Spinal cord (tissue), 10 donors: ENCODE measurements at places on chromosomes 11 and 22. TPM values are rescaled to one million over a fixed set of nuclear protein-coding genes. Genes with fewer than 3 reads are reported as not detected.

Gene C1QTNF5
- 63.1 TPM for total RNA-seq

Gene F2
- not detected for total RNA-seq

Gene PRG3
- 0.55 TPM for total RNA-seq

Gene AMBRA1
- 21.3 TPM for total RNA-seq

Gene NAV2
- total RNA-seq: 23.4 TPM

Gene TEX12
- total RNA-seq: 0.99 TPM

Gene C11orf97
- total RNA-seq: 0.69 TPM

Gene STK33
- 31.1 TPM for total RNA-seq

Gene SCGB2A2
- total RNA-seq: not detected

Gene CACNA1I
- total RNA-seq: 4.5 TPM

Gene MFRP
- 3.9 TPM for total RNA-seq

Gene KRTAP5-7
- 0.20 TPM for total RNA-seq

Gene YPEL1
- total RNA-seq: 16.0 TPM

Gene OR51I1
- 0.28 TPM for total RNA-seq

Gene MMP27
- not detected for total RNA-seq

Gene TOM1
- 35.3 TPM for total RNA-seq

Gene HEPACAM
- 62.8 TPM for total RNA-seq
